ENCODE measurements at places on chromosomes 7 and 10.

GRCh38 chr7:74656441-74656836, 1.1 kb upstream of the GTF2I start:
- ATAC-seq, result no peak

- no peak for ATAC-seq
Observed at GRCh38 chr7:123692471-123692877, 36.8 kb downstream of the LMOD2 start.

GRCh38 chr7:16484453-16485158, 19.1 kb upstream of the SOSTDC1 start:
- ATAC-seq, result no peak

DNA sequence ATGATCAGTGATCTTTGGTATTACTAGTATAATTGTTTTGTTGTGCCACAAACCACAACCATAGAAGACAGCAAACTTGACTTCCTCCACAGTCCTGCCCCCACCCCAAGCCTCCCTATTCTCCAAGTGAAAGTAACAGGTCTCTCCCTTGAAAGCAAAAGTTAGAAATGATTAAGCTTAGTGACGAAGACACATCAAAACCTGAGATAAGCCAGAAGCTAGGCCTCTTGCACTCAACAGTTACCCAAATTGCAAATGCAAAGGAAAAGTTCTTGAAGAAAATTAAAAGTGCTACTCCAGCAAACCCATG, 7.5 kb downstream of the SAR1A start:
- ATAC-seq, result peak; percentile 92

GRCh38 chr7:142445019-142445686, 187.3 kb upstream of the PRSS58 start:
- peak; percentile 52 for ATAC-seq

GRCh38 chr7:33781796-33782195, 123.5 kb upstream of the BMPER start:
- ATAC-seq, result no peak

- ATAC-seq, result no peak
Observed at GRCh38 chr7:148598351-148598750, 7.8 kb downstream of the C7orf33 start.

DNA sequence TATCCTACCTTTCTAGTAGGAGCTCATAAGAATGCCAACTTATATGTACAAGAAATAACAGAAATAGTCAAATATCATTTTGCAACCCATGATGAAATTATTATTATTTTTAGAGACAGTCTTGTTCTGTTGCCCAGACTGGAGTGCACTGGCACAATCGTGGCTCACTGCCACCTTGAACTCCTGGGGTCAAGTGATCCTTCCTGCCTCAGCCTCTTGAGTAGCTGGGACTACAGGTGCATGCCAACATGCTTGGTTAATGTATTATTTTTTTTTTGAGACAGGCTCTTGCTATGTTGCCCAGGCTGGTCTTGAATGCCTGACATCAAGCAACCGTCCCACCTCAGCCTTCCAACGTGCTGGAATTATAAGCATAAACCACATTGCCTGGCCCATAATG, 44.8 kb downstream of the TNPO3 start:
- no peak for ATAC-seq

DNA sequence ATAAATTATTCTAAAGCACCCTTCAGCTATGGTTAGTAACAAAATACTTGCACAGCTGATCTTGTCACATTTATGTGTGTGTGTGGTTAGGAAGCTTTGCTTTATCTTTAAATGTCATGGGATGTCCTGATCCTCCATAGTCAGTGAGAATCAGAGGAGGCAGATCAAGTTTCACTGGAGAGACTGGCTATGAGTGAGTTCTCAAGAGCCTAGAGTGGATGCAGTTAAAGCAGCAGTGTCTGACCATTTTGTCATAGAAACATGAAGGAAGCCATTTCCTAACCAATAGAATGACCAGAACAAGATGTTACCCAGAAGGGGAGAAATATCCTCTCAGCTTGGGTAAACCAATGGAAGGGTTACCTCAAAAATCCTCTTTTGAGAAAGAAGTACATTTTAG, 207.2 kb upstream of the DKK1 start:
- ATAC-seq, result no peak

DNA sequence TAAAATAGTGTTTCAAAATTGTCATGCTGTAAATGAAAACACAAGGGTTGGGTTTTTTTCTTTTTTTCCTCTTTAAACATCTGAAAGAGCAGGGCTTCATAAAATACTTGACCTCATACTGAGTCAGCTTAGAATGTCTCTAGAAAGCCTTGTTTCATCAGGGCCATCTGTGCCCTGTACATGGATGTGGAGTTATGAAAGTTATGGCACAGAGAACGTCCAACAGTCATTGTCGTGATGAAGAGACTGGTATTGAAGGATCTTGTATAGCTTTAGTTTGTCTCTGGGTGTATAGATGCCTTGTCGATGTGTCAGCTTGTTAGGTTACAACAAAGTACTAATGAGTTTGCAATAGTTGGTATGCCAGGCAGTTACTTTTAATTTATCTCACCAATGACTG, 127.3 kb downstream of the FAM204A start:
- no peak for ATAC-seq
